CD4-positive, CD25-positive, alpha-beta regulatory T cell (primary cell): ENCODE measurements at places on chromosomes 7 and 10. TPM values are rescaled to one million over a fixed set of nuclear protein-coding genes. Genes with fewer than 3 reads are reported as not detected.

The PDCD11 gene
- total RNA-seq, result 26.9 TPM

The MPP7 gene
- total RNA-seq, result 14.3 TPM

The CRHR2 gene
- not detected for total RNA-seq

The PODXL gene
- 0.89 TPM for total RNA-seq

GRCh38 chr7:44325201-44325671 lies at the start of gene CAMK2B:
Gene CAMK2B, minus strand, starts transcription at chr7:44325594. Its CDS starts 173 bp downstream, at chr7:44325421.
- no peak for DNase-seq

- DNase-seq, result no peak
Measured at GRCh38 chr7:45220846-45221618, 63.4 kb downstream of the RAMP3 start.

DNA sequence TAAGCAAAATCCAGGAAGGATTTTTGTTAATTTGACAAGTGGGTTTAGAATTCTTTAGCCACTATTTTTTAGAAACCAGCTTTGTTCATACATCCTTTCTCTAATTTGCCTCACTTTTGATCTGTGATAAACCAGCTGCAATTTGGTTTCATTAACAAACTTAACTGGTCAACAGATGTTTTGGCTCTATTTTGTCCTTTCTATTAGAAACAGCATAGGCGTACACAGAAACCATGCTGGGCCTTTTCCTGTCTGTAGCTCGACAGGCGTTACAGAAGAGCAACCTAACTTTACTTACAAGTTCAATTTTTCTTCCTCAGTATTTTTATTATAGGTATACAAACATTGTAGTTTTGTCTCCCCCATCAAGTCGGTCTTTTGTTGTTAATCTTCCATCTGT lies 28.2 kb downstream of the KAT6B start:
- no peak for DNase-seq

GRCh38 chr7:7938471-7938870 lies 30.1 kb upstream of the GLCCI1 start:
- DNase-seq, result no peak

DNA sequence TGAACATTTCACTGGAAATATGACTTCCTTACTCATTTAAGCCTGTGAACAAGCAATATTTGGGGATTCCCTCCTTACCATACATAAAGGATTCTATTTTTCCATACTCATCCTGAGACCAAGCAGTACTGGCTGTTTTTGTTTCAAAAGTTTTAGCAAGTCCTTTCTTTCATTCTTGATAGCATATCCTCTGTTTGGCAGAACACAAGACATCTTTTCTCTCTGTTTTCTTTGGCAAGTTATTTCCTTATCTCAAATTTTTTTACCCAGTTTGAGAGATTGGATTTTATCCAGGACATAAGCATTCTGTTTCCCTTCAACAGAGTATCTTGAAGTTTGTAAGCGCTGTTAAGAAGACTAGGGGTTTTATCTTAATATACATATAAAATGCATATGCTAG lies 3.0 kb upstream of the WASL start:
- DNase-seq, result no peak

DNA sequence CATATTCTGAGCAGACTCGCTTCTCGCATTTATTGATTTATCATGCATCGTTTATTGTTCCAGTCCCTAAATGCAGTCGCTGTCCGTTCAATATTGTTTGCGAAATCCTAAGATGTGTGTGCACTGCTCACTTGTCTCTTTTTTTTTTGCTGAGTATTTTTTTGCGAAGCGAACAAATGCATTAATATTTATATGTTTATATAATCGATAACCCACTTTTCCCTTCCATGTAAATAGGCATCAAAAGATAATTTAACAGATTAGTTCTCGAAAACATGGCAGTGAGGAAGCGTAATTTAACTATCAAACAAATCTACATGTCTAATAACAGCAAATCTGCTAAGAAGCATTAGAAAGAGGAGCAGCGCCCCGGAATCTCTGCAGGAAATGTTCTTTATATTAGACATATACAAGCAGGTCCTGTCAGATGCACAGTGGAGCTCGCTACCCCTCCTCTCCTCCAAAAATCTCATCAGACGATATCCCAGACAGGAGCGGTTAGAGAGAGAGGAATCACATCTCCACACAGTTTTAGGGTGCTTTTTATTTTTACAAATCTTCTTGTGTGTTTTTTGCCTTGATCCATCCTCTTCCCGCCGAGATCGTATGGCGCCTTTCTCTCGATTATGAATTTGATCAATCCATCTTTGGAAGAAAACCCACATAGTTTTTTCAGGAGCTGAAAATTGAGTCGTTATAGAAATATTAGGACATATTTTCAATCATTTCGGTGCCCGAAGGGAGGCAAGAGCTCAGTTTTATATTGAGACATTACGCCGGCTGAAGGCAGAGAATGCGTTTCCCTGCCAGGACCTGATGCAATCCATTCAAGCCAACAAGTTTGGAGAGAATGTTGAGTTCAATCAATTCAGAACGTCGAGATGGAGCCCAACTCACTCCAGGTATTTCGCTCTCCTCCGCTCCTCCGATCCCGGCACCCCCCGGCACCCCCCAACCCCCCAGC lies at the start of gene ARID5B:
Gene ARID5B (plus strand): TSS at position 871 of the 964 bp plus-strand sequence. CDS start 11 bp downstream, at position 882.
- peak; percentile 74 for DNase-seq

GRCh38 chr7:75055830-75056772 lies 17.5 kb downstream of the RCC1L start:
- no peak for DNase-seq

The PKD2L1 gene
- not detected for total RNA-seq

- no peak for DNase-seq
Measured at GRCh38 chr10:128160297-128160711, 34.1 kb upstream of the MKI67 start.

- DNase-seq, result no peak
Measured at GRCh38 chr7:7384228-7384627, 151.4 kb downstream of the COL28A1 start.

GRCh38 chr7:98617960-98618418 lies 904 bp downstream of the NPTX2 start:
- DNase-seq, result no peak

- DNase-seq, result peak; percentile 98
Measured at GRCh38 chr7:7968544-7969305, at the start of gene GLCCI1. Gene GLCCI1, plus strand, starts transcription at chr7:7968796. Its CDS starts 555 bp downstream, at chr7:7969351.

DNA sequence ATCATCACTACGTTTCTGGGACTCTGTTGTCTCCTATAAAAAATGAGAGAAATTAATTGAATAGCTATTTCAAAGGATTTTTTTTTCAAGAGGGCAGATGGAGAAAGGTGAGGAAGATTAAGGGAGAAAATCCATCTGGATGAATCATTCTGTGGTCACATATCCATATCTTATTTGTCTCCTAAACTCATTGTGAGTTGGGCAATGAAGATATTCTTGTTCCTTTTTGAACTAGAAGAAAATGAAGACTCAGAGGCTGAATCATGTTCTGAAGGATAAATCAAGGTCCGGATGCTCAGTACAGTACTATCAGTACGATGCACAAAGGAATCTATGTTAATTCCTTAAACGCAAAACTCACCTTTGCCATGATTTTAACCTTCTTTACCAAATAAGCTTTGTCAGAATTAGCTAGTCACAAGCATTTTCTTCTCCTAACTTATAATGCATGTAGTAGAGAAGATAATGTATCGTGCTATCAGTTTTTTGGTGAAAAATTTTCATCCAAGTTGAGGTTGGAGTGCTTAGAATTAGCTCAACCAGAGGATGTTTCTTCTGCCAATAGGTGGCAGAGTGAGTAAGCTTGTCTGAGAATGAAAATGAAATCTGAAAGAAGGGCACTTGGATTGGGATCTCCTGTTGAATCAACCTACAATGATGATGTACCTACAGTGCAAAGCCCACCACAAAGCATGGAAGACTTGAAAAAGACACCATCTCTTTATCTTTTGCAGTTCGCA lies 446.9 kb downstream of the KIF20B start:
- DNase-seq, result no peak

DNA sequence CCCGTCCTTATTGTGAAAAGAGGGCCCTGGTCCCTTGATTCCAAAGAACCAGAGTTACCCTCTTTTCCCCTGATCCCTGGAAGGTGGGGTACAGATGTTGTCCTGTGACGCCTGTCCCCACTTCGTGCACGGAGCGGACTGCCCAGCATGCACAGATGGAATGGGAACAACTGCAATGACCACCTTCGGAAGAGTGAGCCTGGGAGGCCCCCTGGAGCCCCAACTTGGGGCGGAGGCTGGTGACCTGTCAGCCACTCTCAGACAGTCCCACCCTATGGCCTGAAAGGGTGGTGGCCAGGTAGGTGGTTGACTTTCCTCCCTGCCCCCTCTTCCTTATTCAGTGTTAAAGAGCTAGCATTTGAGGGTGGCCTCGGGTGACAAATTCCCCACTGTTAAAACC lies 196.6 kb upstream of the GALNT17 start:
- DNase-seq, result no peak

DNA sequence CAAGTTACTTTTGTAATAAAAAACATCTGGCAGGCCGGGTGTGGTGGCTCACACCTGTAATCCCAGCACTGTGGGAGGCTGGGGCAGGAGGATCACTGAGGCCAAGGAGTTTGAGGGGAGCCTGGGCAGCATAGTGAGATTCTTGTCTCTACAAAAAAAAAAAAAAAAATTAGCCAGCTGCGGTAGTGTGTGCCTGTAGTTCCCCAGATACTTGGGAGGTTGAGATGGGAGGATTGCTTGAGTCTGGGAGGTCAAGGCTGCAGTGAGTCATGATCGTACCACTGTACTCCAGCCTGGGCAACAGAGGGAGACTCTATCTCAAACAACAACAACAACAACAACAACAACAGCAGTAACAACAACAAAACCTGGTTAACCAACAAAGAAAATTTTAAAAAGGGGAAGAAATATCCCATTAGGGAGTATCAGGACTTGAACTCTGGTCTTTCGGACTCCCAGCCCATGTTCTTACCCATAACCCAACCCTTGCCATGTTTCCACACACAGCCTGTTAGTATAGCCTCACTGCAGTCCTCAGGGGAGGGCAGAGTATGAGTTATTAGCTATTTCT lies 17.2 kb downstream of the PALD1 start:
- DNase-seq, result no peak

DNA sequence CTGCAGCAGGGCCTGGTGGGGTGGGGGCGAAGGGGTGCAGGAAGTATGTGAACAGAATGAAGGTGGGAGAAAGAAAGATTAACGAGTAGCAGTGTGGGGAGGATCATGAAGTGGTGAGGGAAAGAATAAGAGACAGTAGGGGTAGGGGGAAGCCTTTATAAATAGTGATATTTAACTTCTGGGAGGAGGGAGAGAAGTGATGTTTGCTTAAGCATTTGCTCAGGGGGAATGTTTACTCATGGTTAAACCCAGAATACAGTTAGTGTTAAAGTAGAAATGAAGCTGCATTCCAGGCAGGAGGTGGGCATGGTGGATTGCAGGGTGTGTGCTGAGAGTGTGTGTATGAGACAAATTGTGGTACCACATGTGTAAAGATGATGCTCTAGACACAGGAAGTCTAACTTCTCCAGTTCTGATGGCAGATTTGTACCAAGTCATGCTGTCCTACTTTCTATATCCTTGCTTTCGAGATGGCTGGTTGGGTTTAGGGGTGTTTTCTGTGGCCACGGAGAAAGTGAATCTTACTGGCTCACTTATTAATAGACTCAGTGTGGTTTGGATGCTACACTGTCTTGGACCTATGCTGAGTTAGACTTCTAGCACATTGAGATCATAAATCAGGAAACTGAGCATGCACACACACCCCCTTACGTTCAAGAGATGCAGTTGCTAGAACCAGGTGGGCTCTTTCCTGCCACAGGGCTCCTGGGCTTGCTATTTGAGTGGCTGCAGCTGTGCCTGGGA lies 10.6 kb upstream of the DNMBP start:
- DNase-seq, result peak; percentile 24

DNA sequence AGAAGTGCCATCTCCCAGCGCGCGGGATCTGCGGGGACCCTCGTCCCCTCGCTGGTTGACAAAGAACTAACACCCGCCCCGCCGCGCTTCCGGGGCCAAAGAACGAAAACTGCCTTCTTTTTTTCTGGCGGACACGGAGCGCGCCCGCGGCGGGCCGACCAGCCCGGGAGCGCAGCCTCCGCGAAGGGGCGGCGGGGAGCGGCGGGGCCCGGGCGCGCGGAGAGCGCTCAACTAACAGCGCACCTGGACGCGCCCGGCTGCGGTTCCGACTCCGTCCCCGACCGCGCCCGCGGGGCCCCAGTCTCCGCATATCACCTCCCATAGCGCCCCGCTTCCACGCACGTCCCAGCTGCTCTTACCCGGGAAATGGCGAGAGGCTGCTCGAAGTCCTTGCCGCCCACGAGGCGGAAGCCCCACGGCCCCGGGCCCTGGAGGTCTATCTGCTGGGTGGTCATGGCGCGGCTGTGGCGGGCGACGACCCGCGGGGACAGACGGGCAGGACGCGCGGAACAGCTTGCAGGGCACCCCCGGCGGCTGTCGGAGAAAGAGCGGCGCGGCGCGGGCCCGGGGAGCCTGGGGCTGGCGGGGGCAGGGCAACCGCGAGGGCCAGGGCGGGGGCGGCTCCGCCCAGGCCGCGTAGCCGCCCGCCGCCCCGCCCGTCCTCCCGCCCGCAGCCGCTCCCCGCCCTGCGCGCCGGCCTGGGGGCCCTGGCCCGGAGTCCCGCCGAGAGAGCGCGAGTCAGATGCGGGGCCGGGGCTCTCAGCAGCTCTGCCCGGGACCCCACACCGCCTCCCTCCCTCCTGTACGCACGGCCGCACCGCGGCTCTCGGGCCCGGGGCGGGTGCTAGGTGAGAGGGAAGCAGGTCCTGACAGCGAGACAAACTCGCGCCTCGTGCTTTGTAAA lies at the start of gene PDLIM1:
Gene PDLIM1 (minus strand): TSS at position 543 of the 904 bp plus-strand sequence. CDS start 88 bp downstream, at position 455.
- DNase-seq, result no peak

DNA sequence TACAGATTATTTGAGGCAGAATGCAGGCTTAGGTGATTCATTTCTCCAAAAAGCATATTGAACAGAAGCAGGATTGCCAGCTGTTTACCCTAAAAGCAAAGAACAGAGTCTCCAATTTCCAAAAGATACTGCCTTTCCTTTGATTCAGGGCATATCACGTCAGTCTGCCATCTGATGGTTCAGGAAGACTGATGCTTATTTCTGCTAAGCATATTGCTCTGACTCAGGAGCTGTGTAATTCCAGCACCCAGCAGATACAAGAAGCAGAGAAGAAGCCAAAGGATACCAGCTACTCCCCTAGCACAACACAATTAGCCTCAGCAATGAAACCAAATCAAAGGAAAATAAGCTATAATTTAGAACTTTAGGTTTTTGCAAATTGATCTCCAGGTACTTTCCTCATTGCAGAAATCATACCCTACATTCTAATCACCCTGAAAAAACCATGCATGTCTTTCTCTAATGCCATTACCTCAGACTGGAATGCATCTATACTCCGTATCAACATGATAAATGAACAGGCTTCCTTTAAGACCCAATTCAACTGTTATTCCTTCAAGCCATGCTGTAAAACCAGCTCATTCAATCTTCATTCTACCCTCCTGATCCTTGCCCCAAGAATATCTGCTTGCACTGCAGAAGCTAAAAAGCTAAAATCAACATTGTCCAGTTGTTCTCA lies 55.1 kb downstream of the ABI1 start:
- DNase-seq, result no peak

The PRR15 gene
- not detected for total RNA-seq

The SHH gene
- total RNA-seq, result not detected

The ZNF503 gene
- total RNA-seq, result not detected
